M059J (cell line): ENCODE measurements at places on chromosomes 3 and 15. TPM values are rescaled to one million over a fixed set of nuclear protein-coding genes. Genes with fewer than 3 reads are reported as not detected.
A peak's percentile ranks its signal among the peaks of the same experiment; 100 is the strongest.

GRCh38 chr3:149090907-149091306 lies 4.6 kb upstream of the HLTF start:
- no peak for DNase-seq

GRCh38 chr3:105417525-105418289 lies 51.0 kb downstream of the ALCAM start:
- no peak for DNase-seq

- DNase-seq: no peak
Measured at GRCh38 chr3:65851827-65852226, 186.9 kb downstream of the MAGI1 start.

RASGRP1 gene
- 0.22 and 0.52 TPM in 2 replicates for total RNA-seq

- peak; percentile 59 for DNase-seq
Measured at GRCh38 chr3:71681224-71681668, 44.0 kb downstream of the EIF4E3 start.

DNA sequence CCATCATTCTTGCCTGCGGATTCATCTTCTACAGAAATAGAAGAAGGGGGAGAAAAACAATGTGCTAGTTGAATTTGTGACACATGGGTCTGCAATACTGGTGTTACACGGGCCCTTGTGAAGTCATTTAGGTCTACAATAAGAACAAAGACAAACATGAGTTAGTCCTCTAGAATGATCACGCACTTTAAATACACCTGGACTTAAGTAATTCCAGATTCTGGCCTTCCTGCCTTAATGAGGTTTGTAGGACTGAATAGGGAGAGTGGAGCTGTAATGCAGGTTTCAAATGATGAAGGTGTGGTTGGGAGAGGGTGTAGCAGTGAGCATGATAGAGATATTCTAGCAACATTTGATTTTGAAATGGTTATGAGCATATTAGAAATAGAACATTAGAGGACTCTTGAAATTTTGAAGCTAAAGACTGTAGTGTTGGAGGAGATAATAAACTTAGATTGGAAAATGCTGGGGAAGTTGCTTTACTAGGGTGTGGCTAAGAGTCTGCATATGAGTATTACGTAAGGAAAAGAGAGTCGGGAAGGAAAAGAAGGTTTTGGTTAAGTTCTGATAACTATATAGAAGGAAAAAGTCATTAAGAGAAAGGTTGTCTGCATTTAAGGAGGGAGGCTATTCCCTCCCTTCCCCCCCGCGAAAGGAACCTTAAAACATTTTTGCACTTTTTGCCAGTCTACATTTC lies 606 bp downstream of the EIF2A start:
- no peak for DNase-seq

- no peak for DNase-seq
Measured at GRCh38 chr3:70747847-70748246, 435.4 kb upstream of the MDFIC2 start.

- no peak for DNase-seq
Measured at GRCh38 chr3:122064326-122064725, 9.2 kb downstream of the CD86 start.

- peak; percentile 30 for DNase-seq
Measured at GRCh38 chr3:122353215-122353614, 28.2 kb downstream of the CSTA start.

DNA sequence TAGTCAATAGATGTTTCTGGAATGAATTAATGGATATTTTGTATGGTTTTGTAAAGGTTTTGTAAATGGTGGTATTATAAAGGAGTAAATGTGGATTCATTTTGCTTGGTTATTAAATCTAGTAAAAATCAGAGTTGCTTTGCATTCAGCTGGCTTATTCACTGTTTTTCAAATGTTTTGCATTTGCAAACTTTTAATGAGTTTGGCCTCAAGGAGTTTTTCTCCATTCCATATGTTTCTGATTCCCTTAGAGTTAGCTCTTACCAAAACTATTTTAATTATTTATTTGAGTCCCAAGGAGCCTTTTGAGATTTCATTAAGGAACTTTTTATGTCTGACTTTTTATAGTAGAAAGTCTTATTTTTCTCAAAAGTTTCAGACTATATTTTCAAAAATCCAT lies 992.2 kb downstream of the DIPK2A start:
- DNase-seq: no peak

GRCh38 chr3:128906031-128906803 lies 26.8 kb downstream of the ACAD9 start:
- no peak for DNase-seq

GRCh38 chr3:107826727-107827126 lies 264.1 kb downstream of the CD47 start:
- DNase-seq: no peak

ZNF662 gene
- 0.20 and 1.4 TPM in 2 replicates for total RNA-seq

- DNase-seq: no peak
Measured at GRCh38 chr15:66955001-66955516, 110.3 kb upstream of the SMAD3 start.

GRCh38 chr15:83207009-83207659 lies 489 bp downstream of the HDGFL3 start:
- DNase-seq: peak; percentile 32

CADM2 gene
- total RNA-seq: not detected in 2 replicates

DNA sequence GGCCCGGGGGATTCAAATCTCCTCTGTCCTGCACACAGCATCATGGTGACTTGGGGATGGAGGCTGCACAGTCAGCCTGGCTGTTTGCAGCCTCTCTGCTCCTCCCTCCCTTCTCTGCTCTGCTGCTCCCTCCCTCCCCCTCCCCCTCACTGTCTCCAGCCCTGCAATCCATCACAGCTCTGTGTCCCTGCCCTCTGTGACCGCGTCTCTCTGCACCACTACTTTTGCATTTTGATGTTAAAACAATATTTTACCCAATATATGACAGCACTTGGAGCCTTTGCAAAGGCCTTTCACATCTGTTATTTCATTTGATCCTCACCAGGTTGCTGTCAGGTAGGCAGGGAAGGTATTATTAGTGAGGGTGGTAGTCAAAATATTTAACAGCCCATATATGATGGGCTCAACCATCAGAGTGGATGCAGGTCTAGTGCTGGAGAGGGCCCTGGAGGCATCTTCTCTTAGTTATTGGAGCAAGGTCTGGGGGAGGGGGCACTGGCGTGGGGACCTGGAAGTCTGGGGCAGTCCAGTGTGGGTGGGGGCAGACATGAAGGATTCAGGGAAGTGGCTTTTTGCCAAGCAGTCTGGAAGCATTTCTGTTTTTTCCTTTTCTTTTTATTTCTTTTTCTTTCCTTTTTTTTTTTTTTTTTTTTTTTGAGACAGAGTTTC lies 16.3 kb upstream of the VPS8 start:
- DNase-seq: no peak

- DNase-seq: no peak
Measured at GRCh38 chr3:108046247-108046646, 44.6 kb downstream of the CD47 start.

GRCh38 chr3:66483006-66483405 lies 17.8 kb downstream of the LRIG1 start:
- DNase-seq: peak; percentile 15

CCR1 gene
- 5.6 and 7.3 TPM in 2 replicates for total RNA-seq

- DNase-seq: peak; percentile 17
Measured at GRCh38 chr3:32422943-32423342, 31.3 kb downstream of the CMTM7 start.

- DNase-seq: no peak
Measured at GRCh38 chr15:78982736-78983135, 37.9 kb upstream of the CTSH start.

CPNE9 gene
- not detected in 2 replicates for total RNA-seq
